ENCODE measurements at places on chromosomes 5 and 9.

DNA sequence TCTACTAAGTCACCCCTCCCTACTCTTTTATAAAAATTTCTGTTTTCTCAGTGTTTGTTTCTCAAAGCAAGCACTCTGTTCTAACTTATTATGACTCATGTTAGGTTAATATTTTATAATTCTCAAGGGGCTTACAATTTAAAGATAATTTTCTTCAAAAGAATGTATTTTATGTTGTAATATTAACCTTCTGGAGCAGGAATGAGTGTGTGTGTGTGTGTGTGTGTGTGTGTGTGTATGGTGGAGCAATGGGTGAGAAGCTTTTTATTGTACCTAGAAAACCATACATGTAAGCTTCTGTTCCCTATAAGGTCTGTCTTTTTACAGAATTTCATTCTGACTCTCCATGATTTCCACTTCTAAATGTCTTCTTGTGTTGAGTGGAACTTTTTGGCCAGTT, 63.0 kb downstream of the PBX3 start:
- no peak for DNase-seq

- DNase-seq = no peak
Measured at GRCh38 chr5:14097998-14098471, 45.1 kb upstream of the TRIO start.

GRCh38 chr9:14888875-14889274, 21.4 kb downstream of the FREM1 start:
- no peak for DNase-seq

- DNase-seq = peak; percentile 81
Measured at GRCh38 chr9:99253772-99254431, 31.8 kb downstream of the SEC61B start.

GRCh38 chr5:53045263-53045662, 56.1 kb downstream of the ITGA2 start:
- DNase-seq = no peak

GRCh38 chr5:6473284-6473683, 24.6 kb downstream of the UBE2QL1 start:
- DNase-seq = no peak

DNA sequence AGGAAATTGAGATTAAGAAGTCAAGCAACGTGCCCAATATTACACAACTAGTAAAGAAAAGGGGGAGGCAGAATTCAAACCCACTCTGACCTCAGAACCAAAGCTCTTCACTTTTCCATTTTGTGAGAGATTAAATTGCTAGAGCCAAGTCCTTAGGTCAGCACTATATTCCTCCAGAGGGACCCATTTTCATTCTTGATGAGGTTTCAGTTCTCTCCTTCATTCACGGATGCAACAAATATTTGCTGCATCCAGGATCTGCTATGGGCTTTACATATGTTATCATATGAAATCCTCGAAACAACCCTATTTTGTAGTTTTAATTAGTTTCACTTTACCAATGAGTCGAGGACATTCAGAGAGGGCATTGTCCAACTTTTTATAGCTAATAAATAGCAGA, 239.2 kb downstream of the EFNA5 start:
- no peak for DNase-seq

DNA sequence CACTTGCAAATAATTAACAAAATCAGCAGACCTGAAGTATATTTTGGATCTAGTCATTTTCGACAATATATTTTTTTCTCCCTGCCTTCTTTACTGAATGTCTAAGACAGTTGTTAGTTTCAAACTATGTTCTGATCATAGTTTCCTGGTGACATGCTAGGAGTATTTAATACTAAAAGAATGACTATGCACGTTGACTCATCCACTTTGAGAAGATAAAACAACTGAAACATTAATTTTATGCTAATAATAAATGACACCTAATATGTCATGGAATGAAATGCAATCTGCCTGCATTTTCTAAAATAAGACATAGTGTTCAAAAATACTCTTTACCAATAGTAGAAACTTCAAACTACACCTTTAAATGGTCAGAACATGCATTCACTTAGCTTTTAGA, 2123.7 kb upstream of the C9orf72 start:
- no peak for DNase-seq

- DNase-seq = no peak
Measured at GRCh38 chr5:124614836-124615385, 131.5 kb downstream of the ZNF608 start.

GRCh38 chr5:9409413-9409960, 136.4 kb downstream of the SEMA5A start:
- DNase-seq = no peak

DNA sequence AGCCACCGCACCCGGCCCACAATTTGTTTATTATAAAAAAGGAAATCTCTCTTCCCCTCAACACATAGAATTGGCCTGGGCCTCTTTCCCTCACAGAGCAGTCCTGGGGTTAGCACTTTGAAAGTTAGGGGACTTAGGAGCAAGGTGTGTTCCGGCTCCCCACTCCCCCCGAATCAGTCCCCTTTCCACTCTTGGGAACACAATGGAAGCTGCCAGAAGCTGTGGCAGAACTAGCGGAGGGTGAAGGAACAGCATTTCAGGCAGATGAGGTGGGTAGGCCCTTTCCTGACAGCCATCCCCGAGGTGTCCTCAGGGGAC, 16.4 kb upstream of the C5orf47 start:
- DNase-seq = no peak

GRCh38 chr9:129989362-129989708, 53.7 kb downstream of the FNBP1 start:
- no peak for DNase-seq

DNA sequence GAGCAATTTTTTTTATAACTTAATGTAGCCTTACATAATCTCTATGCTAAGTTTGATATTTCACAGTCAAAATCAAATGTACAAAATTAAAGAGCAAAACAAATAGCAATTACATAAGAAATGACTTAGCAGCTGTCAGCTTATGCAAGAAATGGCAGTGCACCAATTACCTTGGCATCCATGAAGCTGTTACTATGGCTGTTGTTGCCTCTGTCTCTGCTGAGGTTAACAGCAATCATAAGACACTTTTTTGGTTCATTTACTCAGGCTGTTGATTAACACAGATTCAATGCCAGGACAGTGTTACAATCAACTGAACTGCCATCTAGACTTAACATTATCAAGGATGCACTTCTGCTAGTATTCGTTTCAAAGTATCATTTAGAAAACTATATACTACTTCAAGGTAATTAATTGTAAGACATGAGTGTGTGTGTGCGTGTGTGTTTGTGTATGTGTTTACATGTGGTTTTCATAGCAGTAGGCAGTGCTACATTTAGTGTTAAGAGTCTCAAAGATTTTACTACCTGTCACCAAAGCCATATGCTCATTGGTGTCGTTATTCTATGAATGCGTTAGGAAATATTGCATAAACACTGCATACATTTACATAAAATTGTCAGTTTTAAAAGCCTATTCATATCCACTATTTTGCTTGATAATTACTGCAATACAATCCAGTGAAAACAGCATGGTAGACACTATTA, 1084.2 kb upstream of the COX7C start:
- no peak for DNase-seq

Measured in GM20000 (cell line).